ENCODE measurements at places on chromosomes 11 and 22. TPM values are rescaled to one million over a fixed set of nuclear protein-coding genes. Genes with fewer than 3 reads are reported as not detected.

Gene ZC3H12C
- polyA plus RNA-seq: 3.1 TPM

Gene SMIM35
- polyA plus RNA-seq: not detected

Gene MAPK8IP2
- polyA plus RNA-seq: 2.7 TPM

Gene NXPE2
- polyA plus RNA-seq: 0.04 TPM

Gene AMOTL1
- 10.8 TPM for polyA plus RNA-seq

Gene PTPRJ
- 2.8 TPM for polyA plus RNA-seq

Data from adipose tissue (tissue), 3 donors.